ENCODE measurements at places on chromosomes 16 and 17.

GRCh38 chr17:60188759-60189158 lies 39.0 kb downstream of the CA4 start:
- DNase-seq, result no peak

DNA sequence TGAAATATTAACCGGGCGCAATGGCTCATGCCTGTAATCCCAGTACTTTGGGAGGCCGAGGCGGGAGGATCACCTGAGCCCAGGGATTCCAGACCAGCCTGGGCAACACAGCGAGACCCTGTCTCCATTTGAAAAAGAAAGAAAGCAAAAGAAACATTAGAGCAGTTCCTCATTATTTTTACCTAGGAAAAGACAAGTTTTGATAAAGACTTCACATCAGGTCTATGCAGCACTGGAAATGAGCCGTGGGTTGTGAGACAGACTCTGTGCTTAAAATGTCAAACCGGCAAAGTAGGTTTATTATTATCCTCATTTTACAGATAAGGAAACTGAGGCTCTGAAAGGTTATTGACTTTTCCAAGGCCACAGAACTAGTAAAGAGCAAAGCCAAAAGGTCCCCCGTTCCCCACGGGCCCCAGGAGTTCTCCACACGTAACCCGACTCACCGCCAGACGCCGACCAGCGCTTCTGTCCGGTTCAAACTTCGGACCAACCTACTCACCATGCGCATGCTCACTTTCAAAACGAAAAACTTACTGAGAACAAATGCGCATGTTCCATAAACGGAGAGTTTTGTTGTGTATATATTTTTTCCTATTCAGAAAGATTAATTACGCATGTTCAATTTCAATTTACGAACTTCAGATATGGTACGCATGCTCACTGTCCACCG lies 356 bp downstream of the TUBD1 start:
- no peak for DNase-seq

DNA sequence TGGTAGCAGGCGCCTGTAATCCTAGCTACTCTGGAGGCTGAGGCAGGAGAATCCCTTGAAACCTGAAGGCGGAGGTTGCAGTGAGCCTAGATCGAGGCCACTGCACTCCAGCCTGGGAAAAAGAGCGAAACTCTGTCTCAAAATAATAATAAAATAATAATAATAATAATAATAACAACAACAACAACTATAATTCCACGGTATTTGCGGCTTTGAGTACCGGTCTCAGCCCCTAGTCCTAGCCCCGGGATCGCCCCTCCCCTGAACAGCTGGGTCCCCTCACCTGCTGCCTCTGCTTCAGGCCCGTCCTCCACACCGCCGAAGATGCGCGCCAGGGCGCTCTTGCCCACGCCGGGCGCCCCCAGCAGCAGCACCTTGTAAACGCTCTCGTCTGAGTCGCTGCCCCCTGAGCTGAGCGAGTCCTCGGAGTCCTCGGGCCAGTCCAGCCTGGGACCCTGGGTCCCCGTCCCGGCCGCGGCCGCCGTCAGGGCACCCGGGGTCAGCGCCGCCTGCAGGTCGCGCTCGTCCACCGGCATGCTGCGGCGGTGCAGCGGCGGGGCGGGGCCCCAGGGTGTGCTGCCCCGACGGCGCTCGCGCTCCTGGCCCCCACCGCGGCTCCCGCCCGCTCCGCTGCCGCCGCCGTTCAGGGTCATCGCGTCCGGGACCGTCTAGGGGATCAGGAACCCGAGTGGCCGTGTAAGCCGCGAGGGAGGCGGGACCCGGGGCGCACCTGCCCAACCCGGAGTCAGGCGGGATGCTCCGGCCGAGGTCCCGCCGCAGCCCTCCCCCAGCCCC lies 611 bp downstream of the RRAD start:
- DNase-seq, result no peak

GRCh38 chr17:74485022-74485743 lies 18.7 kb downstream of the CD300A start:
- DNase-seq, result no peak

- DNase-seq, result no peak
Measured at GRCh38 chr16:53840456-53840855, 136.5 kb downstream of the FTO start.

GRCh38 chr16:87821376-87822107 lies 47.8 kb downstream of the SLC7A5 start:
- DNase-seq, result peak; percentile 57

DNA sequence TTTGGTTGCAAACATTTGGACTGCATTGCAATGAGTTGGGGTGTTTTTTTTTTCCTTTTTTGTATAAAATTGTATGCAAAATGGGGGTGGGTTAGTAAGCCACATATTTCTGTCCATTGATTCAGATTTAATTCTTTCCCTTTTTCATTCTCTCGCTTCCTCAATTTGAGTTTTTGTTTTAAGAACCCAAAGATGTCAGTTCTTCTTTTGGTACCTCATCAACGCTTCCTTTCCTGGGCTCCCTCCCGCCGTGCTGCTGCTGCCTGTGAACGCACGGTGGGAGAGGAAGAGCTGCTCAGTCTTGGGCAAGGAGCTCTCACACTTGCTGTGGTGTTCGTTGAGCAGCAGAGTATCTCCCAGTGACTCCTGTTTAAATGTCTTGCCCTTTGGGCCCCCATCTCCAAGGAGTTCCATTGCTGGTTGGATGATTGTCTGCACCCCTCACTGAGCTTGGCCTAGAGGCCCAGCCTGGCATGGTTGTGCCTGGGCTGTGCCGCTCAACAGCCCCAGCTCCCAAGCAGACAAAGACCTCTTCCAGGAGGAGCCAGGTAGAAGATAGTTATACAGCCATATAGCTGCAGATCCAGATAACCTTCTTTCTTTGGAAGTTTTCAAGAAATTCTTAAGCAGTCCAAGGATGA lies 13.6 kb downstream of the UBFD1 start:
- peak; percentile 14 for DNase-seq

DNA sequence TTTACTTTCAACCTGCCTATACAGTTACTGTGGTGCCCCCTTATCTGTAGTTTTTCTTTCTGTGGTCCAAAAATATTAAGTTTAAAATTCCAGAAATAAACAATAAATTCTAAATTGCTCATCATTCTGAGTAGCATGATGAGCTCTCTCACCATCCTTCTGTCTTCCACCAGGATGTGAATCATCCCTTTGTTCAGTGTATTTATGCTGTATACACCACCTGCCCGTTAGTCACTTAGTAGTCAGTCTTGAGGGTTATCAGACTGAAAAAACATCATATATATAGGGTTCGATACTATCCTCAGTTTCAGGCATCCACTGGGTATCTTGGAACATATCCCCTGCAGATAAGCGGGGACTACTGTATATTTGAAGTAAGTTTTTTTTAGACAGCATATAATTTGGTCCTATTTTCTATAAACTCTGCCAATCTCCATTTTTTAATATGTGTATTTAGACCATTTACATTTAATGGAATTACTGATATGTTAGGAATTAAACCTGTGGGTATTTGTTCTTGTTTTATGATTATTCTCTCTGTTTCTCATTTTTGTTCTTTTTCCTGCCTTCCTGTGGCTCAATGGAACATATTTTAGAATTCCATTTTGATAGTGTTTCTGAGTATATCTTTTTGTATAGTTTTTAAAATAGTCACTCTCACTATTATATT lies 31.0 kb downstream of the TBX21 start:
- DNase-seq, result no peak

DNA sequence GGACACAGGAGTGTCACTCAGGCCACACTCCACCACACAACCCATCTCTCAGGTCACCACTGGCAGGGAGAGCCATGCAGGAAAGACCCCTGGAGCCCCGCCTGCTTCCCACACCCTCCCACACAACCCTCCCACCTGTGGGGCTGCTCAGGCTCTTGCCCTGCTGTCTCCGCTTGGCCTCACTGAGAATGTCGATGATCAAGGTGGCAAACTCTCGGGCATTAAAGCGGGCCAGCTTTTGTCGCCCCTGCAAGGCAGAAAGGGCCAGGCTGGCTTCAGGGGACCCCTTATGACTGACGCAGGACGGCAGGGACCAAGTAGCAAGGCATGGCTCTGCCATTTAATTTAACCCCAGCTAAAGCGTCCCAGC lies 8.5 kb downstream of the TP53I13 start:
- DNase-seq, result no peak

- DNase-seq, result peak; percentile 26
Measured at GRCh38 chr17:53032861-53033271, 789.9 kb upstream of the KIF2B start.

- DNase-seq, result no peak
Measured at GRCh38 chr17:42010898-42011516, 6.2 kb downstream of the DNAJC7 start.

GRCh38 chr17:58329035-58329809 lies 627 bp upstream of the TSPOAP1 start:
- no peak for DNase-seq

GRCh38 chr16:78522327-78522726 lies 422.9 kb downstream of the WWOX start:
- no peak for DNase-seq

DNA sequence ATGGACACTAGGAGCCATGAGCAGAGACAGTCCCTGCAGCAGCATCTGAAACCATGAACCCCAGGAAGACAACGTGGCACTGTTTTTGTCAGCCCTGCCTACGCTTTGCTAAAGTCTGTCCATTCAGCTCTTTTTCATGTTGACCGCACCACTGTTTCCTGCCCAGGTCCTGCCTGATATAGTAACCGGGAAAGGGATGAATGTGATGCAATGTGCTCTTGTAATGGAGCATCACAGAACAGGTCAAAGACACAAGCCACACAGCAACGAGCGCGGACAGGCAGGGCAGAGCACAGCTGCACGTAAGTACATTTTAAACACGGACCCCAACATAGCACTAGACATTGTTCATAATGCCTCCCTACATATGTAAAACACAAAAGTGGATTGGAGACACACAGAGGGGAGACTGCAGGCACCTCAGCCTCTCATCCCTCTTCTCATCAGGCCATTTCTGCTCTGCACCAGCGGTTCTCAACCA lies 16.9 kb upstream of the TNFRSF13B start:
- DNase-seq, result peak; percentile 38

DNA sequence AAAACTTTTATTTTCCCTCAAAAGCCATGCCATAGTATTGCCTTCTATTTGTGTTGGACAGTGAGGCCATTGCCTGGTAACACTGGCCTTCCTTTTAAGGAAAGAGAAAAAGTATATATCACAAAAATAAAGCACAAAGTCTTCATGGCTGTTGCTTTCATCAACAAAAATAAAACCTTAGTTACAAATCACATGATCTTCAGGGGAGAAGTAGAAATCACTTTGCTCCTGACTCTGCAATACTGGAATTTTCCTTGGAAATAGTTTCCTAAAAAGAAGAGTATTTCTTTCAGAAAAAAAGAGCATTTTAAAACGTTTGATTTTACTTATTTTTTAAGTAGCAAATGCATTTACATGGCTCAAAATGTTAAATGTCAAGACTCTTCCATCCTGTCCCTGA lies 41.9 kb downstream of the FAM20A start:
- no peak for DNase-seq

GRCh38 chr17:80504686-80505413 lies 28.4 kb upstream of the NPTX1 start:
- DNase-seq, result peak; percentile 62

- DNase-seq, result peak; percentile 98
Measured at GRCh38 chr16:84504420-84505248, at the start of gene MEAK7. Gene MEAK7 (minus strand): TSS chr16:84504659. CDS start chr16:84498086, 6,573 bp downstream.

GRCh38 chr17:51401279-51401678 lies 140.9 kb downstream of the UTP18 start:
- no peak for DNase-seq

DNA sequence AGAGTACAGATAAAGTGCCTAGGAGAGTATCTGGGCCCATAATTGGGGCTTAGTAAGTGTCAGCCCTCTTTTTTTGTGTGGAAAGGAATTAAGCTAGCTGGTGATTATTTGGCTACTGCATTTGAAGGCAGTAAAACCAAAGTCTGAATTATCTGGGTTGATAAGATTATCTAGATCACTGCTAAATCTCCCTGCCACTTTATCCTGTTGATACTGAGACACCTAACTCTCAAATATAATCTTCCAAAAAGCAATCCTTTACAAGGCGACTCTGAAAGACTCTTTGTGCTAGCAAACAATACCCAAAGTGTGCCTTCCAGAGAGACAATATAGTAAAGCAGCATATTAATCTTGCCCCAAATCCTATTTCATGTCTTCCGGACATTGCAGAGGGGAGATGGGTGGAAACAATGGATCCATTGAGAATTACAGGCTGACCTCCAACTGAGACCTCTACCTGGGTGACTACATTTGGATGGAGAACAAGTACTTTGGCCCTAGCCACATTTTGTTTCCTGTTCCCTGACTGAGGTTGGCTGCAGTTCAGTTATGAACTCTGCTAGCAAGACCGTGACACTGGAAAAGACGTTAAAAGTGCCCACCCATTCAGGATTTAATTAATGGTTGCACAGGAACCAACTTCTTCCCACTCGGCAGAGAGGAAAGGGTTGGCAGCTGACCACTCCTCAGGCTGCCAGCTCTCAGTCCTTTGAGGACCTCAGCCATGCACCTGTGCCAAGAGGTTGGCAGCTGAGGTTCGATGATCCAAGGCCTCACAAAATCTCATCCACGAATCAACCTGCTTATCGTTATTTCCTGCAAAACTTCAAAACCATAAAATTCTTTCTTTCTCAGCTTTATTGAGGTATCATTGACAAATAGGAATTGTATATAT lies 72.6 kb downstream of the SYCE1L start:
- DNase-seq, result no peak

- DNase-seq, result no peak
Measured at GRCh38 chr16:27505297-27506236, 44.1 kb downstream of the GTF3C1 start.

GRCh38 chr16:71882505-71883167 lies 1.3 kb downstream of the ZNF821 start:
- DNase-seq, result peak; percentile 69

- no peak for DNase-seq
Measured at GRCh38 chr17:75764417-75764710, 628 bp downstream of the GALK1 start.

- DNase-seq, result no peak
Measured at GRCh38 chr17:62625870-62626200, 1.6 kb upstream of the MRC2 start.

DNA sequence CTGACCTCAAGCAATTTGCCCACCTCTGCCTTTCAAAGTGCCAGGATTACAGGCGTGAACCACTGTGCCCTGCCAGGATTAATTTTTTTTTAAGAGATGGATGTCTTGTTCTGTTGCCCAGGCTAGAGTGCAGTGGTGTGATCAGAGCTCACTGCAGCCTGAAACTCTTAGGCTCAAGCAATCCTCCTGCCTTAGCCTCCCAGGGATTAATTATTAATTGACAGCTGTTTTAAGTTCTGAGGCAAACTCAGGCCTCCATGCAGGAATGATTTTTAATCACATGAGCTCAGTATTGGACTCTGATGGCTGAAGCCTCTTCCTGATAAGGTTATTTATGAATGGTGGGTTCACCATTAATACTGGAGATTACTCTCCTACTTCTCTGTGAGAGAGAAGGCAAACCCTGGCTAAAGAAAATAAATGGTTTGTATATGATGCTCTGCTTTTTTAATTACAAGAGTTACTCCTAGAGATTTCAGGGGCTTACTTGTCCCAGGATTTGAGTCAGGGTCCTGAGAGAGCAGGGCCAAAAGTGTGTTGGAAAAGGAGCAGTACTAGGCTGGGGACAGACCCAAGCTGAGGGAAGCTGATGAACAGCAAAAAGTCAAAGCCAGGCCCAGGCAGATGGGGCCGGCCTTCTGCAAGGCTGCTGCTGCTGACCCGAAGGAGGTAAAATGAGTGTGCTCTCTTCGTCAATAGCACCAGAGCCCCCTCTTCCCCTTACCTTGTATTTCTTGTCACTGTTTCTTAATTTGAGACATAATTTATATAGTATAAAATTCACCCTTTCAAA lies 56.9 kb upstream of the HAS3 start:
- DNase-seq, result no peak
